Stimulated activated CD4-positive, alpha-beta T cell treated with anti-CD3 and anti-CD28 coated beads, Interleukin-15, amount 100 ng/mL, for 1 hour (primary cell): ENCODE measurements at places on chromosomes 3 and 15.

DNA sequence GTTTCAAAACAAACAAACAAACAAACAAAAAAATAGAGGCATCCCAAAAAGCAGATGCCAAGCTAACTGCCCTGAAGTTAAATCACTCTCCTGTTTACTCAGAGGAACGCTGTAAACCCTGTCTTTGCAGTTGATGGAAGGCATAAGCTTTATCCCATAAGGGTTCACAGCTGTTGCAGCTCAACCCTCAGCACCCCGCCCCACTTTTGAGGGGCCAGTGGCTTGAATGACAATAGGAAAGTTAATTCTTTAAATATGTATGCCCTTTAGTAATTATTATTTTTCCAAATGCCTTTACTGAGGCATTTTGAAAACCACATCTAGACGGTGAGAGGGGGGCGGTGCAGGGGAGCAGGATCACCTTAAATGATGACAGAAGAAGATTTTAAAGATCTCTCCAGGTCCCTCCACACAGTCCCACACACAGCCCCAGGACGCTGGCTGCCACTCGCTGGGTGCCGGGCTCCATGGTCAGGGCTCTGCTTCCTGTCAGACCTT is 272.1 kb downstream of the FAM43A start:
- no peak for DNase-seq

DNA sequence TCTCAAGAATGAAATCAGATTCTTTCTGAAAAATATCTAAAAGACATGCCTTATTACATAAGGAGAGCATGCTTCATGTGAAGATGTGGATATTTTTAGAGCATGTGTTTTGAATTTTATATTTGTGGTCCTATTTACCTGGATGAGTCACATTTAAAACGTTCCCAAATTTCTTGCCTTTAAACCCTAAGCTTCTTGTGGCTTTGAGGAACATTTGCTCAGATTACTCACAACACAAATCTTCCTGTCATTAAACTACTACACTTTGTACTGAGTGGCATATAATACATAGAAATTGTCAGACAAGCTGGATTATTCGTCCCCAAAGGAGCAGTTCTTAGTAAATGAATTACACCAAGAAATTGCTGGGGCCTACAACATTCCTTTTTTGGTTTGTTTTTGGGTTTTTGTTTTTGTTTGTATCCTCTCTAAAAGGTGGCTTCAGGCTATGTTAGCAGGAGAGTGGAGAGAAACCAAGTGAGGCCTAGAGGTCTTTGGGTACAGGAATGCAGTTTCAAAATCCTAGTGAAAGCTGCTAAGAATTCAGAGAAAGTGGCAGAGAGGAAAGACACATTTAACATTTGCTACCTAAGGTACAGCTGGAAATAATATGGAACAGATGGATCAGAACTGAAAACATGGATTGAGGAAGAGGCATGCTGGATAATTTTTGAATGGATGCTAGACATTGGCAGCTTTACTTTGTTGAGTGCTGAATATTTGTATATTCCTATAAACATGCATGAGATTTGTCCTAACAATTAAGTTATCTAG is 128.1 kb downstream of the RPL22L1 start:
- no peak for DNase-seq

GRCh38 chr15:71392861-71393283 is 277.6 kb downstream of the THSD4 start:
- DNase-seq = no peak

- no peak for DNase-seq
These were observed 120.9 kb upstream of the PDZRN3 start for GRCh38 chr3:73745526-73746191.

GRCh38 chr3:197216914-197217313 is 81.5 kb downstream of the DLG1 start:
- no peak for DNase-seq

DNA sequence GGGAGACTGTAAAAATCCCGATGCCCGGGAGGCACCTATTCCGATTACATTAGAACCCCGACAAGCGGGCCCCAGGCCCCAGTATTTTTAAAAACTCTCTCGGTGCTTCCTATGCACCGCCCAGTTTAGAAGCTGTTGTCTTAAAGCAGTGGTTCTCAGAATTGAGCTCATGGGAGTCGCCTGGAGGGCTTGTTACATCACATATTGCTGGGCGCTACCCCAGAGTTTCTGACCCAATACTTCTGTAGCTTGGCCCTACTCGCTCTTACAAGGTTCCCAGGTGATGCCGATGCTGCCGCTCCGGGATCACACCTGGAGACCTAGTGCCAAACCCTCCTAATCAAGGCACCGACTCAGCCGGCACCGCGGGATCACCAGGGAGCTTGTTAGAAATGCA is 35.2 kb downstream of the CPN2 start:
- DNase-seq = no peak

GRCh38 chr3:168616915-168617314 is 521.2 kb upstream of the GOLIM4 start:
- no peak for DNase-seq

DNA sequence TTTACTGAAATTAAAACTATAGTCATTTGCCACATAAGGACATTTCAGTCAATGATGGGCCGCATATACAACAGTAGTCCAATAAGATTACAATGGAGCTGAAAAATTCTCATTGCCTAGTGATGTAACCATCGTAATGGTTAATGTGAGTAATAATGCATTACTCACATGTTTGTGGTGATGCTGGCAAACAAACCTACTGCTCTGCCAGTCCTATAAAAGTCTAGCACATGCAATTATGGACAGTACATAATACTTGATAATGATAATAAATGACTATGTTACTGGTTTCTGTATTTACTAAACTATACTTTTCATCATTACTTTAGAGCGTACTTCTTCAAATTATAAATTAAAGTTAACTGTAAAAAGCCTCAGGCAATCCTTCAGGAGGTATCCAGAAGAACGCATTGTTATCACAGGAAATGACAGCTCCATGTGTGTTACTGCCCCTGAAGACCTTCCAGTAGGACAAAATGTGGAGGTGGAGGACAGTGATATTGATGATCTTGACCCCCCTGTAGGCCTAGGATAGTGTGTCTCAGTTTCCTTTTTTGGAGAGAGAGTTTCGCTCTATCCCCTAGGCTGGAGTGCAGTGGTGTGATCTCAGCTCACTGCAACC is 102.7 kb downstream of the ATP1B3 start:
- no peak for DNase-seq

- no peak for DNase-seq
These were observed 9.6 kb upstream of the LIPH start for GRCh38 chr3:185561958-185562357.

- DNase-seq = no peak
These were observed 12.1 kb downstream of the TBC1D2B start for GRCh38 chr15:78065284-78065872.

- no peak for DNase-seq
These were observed 61.1 kb downstream of the ZNF445 start for GRCh38 chr3:44416031-44417030.

DNA sequence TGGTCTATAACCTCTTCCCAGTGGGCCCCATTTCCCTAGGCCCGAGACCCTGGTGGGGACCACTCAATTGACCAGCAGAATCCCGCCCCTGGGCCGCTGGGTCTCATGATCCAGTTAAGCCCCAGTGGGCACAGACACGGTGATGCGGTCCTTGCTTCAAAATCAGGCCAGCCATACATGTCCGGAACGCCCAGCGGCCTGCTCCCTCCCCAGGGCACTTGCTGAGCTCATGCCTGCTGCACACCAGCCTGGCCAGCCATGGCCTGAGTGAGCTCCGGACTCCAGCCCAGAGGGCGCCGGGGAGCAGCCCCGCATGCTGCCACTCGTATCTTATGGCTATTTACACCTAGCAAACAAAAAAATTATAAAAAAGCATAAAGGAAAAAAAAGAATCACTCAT is 34.4 kb upstream of the IQSEC1 start:
- no peak for DNase-seq

GRCh38 chr15:98599909-98600691 is 48.2 kb upstream of the IGF1R start:
- DNase-seq = no peak

DNA sequence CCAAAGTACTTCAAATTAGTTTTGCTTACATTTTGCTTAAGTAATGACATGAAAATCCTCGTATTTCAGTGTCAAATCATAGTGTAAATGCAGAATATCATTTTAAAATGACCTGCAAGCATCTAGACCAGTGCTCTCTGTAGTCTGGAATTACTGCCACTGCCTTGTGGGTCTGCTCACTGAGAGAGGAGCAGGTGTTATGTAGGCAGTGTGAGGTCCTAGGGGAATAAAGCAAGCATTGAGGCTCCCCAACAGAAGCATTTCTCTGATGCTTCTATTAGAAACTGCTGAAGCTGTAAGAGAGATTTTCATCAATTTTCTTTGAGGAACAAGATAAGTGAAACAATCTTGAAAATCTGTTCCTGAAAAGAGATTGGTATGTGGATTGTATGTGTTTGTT is 253.2 kb downstream of the BBX start:
- DNase-seq = no peak

DNA sequence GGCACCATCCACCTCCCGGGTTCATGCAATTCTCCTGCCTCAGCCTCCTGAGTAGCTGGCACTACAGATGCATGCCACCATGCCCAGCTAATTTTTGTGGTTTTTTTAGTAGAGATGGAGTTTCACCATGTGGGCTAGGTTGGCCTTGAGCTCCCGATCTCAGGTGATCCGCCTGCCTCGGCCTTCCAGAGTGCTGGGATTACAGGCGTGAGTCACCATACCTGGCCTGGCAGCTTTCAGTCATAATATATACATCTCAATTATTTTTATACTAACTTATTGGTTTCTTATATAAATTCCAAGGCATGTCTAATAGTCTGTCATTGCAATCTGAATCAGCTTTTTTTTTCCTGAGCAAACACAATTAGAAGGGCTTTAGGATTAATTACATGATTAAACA is 74.0 kb upstream of the CCNL1 start:
- no peak for DNase-seq

DNA sequence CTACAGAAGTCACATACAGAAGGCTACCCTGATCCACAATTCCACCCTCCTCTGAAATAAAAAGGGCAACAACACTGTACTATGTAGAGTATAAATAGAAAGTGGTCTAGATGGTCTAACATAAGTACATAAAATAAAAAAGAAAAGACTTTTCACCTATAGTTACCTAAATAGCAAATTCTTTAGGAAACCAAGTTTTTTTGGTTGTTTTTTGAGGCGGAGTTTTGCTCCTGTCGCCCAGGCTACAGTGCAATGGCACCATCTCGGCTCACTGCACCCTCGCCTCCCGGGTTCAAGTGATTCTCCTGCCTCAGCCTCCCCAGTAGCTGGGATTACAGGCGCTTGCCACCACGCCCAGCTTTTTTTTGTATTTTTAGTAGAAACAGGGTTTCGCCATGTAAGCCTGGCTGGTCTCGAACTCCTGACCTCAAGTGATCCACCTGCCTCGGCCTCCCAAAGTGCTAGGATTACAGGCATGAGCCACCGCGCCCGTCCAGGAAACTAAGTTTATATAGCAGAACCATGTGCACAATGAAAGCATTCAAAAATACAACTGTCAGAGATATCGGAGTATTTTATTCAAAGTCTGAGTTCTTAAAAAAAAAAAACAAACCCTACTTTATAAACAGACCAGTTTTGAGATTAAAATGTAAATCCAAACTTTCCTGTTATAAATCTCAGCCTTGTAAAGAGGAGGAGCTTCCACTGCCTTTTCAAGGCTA is 1.7 kb downstream of the SIN3A start:
- DNase-seq = no peak

- DNase-seq = no peak
These were observed 50.4 kb downstream of the TCF12 start for GRCh38 chr15:56968821-56969220.

- DNase-seq = peak; percentile 5
These were observed 4.8 kb downstream of the HES1 start for GRCh38 chr3:194140520-194141414.
